ENCODE measurements at places on chromosomes 1 and 21. TPM values are rescaled to one million over a fixed set of nuclear protein-coding genes. Genes with fewer than 3 reads are reported as not detected.

DNA sequence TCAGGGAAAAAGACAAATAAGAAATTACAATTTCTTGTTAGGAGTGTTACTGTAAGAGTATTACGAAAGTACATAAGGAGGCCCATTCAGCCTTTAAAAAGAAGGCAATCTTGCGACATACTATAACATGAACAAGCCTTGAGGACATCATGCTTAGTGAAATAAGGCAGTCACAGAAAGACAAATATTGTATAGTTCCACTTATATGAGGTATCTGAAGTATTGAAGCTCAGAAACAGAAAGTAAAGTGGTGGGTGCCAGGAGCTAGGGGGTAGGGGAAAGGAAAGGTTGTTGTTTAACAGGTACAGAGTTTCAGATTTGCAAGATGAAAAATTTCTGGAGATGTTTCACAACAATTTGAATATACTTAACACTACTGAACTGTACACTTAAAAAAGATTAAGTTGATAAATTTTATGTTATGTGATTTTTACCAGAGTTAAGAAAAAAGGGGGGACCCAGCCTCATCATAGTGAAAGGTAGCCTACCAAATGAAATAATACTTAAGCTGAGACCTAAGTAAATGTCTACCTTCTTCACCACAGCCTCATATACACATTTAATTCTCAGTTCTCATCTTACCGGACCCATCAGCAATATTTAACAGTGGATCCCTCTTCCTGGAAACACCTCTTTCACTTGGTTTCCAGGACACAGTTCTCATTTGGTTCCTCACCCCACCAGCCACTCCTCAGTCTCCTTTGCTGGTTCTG lies 19.5 kb downstream of the USP24 start:
- no peak for DNase-seq

- no peak for DNase-seq
Measured at GRCh38 chr1:109040627-109040988, 1.3 kb downstream of the WDR47 start.

GNAI3 gene
- polyA plus RNA-seq = 10.2 TPM

- DNase-seq = no peak
Measured at GRCh38 chr1:191831572-191831971, 326.7 kb upstream of the RGS18 start.

DNA sequence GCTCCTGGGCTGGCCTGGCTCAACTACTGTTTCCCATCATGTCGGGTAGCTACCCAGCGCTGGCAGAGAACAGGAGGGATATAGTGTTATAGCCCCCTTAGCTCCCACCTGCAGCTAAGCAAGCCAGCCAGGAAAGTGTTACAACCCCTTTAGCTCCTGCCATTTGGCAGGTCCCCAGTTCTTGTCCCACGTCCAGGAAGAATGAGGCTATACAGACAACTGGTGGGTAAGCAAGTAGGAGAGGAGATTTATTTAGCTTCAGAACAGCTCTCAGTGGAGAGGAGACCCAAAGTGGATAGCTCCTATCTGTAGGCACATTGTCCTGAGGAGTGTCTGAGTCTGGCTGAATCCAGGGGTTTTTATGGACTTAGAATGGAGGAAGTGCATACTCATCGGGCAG lies 741.1 kb upstream of the B3GALT2 start:
- DNase-seq = no peak

DNA sequence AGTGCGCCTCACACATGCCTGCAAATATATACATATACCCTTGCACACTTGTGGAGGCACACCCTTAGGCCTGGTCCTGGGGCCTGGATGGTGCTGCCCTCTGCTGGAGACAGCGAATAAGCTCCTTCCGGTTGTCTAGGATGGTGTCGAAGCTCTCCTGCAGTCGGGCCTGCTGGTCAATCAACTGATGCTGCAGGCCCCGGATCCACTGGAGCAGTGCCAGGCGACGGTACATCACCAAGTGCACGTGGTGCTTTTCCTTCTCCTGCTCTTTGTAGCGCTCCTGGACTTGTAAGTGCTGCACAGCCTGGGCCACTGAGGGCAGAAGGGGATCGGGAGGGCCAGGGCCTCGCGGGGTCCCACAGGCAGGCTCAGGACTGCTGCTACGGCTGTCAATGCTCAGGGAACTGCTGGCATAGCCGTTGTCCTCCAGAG lies 3.1 kb downstream of the C1orf216 start:
- peak; percentile 87 for DNase-seq

- DNase-seq = no peak
Measured at GRCh38 chr1:217747156-217747769, 116.1 kb downstream of the SPATA17 start.

DNA sequence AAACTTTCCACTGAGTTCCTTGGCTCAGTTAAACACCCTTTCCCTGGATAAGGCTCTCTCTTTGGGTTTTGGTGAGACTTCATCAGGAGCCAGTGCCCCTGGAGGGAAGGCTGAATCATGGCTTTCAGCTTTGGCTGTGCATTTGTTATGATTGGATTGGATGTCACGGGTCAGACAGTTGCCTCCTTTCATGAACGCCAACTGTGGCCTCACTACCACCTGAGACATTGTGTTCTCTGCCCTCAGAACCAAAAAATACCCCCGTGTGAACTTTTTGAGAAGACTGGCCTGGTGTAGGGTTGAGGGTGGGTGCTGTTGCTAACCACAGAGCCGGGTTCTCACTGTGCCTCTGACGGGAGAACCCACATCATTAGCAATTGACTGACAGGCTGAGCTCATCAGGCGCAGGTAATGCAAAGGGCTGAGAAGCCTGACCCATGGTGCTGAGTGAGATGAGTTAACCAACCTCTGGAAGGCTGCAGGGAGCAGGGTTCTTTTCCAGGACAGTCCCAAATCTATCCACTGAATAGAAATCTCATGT lies 65.6 kb downstream of the HHAT start:
- DNase-seq = no peak

DNA sequence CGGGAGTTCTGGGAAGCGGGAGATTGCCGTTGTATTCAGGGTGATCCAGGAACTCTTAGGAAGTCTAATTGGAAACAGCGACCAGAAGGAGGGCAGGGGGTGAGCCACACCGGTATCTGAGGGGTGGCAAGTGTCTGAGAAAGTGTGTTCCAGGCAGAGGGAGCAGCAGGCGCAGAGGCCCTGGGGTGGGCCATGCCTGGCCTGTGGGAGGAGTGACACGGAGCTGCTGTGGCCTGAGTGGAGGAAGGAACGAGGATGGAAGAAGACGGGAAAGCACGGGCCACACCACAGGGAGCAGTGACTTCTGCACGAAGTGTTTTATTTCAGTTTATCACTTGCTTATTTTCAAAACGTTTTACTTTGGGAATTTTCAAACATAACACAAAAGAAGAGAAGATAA lies 11.3 kb downstream of the PER3 start:
- no peak for DNase-seq

CSF3R gene
- 0.13 TPM for polyA plus RNA-seq

DNA sequence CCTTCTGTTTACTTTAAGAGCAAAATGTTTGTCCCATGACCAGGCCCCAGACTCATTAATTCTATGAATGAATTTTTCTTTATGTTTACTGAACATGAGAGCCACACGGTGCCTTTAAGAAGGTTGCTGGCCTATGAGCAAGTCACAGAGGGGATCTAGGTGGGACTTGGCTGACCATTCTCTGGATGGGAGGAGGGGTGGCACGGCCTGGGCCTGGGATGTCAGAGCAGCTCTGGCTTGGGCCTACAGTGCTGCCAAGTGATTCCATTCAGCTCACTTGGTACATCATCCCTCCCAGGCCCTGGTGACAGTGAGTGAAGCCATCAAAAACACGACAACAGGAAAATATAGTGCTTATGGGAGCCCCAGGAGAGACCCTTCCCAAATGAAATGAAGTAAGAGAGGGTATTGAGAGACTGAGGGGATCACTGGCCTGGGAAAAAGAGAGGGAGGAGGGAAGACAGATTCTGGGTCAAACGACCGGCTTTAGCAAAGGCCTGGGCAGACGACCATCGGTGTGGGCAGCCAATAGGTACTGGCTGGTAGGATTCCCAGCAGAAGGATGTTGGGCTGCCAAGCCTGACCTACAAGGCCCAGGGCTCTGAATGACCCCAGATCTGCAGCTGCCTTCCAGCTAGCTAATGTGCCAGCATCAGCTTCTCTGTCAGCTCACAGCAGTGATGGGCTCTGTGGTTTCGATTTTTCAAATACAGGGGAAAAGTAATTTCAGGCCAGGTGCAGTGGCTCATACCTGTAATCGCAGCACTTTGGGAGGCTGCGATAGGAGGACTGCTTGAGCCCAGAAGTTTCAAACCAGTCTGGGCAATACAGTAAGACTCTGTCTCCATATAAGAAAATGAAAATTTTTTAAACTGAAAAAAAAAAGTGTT lies 3.3 kb downstream of the TMEM53 start:
- no peak for DNase-seq

ORC1 gene
- polyA plus RNA-seq = 2.4 TPM

- peak; percentile 57 for DNase-seq
Measured at GRCh38 chr1:111603979-111604378, 15.6 kb upstream of the RAP1A start.

GRCh38 chr1:33385251-33385650 lies 45.6 kb downstream of the PHC2 start:
- DNase-seq = no peak

GRCh38 chr1:20102875-20103274 lies 16.5 kb downstream of the PLA2G2D start:
- DNase-seq = no peak

DNA sequence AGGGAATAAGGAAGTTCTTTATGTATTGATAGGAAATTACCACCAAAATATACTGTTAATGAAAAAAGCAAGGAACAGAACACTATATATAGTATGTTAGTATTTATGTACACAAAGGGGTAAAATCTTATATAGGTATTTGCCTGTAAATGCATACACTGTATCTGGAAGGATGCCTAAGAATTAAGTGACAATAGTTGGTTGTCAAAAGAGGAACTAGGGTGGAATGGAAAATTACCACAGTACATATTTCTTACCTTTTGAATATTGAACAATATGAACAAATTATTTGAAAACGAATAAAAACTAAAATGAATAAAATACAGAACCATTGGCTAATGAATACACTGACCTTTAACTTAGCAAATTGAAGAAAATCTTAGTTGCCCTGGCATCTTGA lies 13.6 kb downstream of the ARPC5 start:
- no peak for DNase-seq

ALPL gene
- not detected for polyA plus RNA-seq

PLA2G5 gene
- not detected for polyA plus RNA-seq

All from CD4-positive, CD25-positive, alpha-beta regulatory T cell (primary cell).